Natural killer cell treated with Interleukin-12 subunit alpha and Interleukin-12 subunit beta and Interleukin-15 and Interleukin-18, amount 100 ng/mL, for 72 hours (primary cell): ENCODE measurements at places on chromosomes 16 and 17. TPM values are rescaled to one million over a fixed set of nuclear protein-coding genes. Genes with fewer than 3 reads are reported as not detected.
A peak's percentile ranks its signal among the peaks of the same experiment; 100 is the strongest.

GRCh38 chr17:33245183-33245582 lies 47.9 kb downstream of the ASIC2 start:
- DNase-seq = no peak

DNA sequence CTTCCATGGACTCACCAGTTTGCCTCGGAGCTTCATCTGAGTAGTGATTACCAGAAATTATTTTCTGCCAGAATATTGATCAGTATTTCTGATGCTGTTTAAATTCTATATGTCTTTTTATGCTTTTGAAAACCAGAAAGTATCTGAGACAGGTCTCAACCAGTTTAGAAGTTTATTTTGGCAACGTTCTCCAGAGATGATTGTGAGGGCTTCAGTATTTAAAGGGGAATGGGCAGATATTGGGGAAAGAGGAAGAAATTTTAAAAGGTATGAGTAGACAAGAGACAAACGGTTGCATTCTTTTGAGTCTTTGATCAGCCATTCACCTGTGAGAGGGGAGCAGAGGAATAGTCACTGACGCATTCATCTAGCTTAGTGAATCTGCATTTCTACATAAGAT lies 44.4 kb upstream of the ABCC11 start:
- DNase-seq = no peak

DNA sequence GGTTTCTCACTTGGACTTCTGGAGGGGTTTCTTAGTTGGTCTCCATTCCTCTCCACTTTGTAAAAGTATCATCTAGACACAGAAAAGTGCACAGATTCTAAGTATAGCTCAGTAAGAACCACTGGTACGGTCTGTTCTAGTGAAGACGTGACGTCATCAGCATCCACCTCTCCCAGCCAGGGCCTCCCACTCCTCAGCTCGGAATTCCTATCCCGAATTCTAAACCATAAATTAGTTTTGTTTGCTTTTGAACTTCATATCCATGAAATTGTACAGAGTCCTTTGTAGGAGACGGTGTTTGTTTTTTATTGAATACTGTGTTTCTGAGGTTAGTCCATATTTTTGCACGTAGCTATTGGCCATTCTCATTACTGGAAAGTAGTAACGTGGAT lies 25.5 kb downstream of the FOXK2 start:
- DNase-seq = no peak

The NPTX1 gene
- 0.92 TPM for total RNA-seq

The PTX4 gene
- not detected for total RNA-seq

The CES5A gene
- total RNA-seq = not detected

DNA sequence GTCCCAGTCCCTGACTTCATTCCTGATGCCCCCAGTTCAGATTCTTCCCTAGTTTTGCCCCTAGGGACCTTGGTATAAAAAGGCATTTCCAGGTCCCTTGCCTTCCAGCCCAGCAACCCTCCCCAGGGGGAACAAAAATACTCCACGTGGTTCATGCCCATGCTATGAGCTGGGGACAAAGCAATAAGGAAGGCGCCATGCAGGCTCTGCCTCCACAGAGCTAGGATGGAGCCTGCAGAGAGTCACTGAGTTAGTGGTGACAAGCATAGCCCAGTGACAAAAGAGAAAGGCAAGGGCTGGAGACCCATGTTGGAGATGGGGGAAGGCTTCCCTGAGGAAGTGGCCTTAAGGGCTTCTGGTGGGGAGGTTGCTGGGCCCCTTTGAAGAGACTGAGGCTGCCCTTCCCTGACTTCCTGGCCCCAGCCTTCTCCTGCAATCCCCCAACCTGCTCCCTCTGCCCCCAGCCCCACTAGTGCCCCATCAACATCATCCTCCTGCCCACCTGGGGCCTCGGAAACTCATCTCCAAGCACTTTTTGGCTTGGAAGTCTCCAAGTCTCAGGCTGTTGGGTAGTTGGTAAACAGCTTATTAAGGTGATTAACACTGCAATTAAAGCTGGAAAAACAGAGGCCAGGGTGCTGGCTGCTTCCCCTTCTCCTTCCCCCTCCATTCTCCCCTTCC lies 9.6 kb downstream of the DLX3 start:
- no peak for DNase-seq

GRCh38 chr16:65315081-65315780 lies 193.4 kb upstream of the CDH11 start:
- no peak for DNase-seq

GRCh38 chr17:28563475-28563874 lies 7.8 kb downstream of the PIGS start:
- no peak for DNase-seq

The EMP2 gene
- not detected for total RNA-seq

GRCh38 chr16:52407778-52408177 lies 139.2 kb downstream of the TOX3 start:
- DNase-seq = no peak

The KRTAP4-4 gene
- not detected for total RNA-seq

DNA sequence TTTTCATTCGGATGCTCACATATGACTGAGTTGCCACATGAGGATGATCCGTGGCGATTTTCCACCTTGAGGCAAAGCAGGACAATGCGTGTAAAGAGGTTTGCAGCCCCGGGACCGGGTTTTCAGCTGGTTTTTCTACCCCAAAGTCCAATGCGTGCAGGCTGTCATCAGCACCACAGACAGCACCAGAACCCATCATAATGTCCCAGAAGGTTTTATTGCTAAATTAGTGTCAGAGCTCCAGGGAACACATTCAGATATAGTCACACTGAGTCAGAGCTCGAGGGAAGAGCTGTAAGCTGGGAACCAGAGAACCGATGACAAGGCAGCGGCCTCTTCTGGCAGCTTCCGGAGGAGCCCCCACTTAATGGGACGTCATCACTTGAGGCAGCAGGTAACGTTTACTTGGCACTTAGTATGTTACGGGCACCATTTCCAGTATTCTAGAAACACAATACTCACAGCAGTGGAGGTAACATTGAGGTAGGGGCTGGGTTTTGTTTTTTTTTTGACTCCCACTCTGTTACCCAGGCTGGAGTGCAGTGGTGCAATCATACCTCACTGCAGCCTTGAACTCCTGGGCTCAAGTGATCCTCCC lies 8.9 kb upstream of the NAGPA start:
- DNase-seq = no peak

DNA sequence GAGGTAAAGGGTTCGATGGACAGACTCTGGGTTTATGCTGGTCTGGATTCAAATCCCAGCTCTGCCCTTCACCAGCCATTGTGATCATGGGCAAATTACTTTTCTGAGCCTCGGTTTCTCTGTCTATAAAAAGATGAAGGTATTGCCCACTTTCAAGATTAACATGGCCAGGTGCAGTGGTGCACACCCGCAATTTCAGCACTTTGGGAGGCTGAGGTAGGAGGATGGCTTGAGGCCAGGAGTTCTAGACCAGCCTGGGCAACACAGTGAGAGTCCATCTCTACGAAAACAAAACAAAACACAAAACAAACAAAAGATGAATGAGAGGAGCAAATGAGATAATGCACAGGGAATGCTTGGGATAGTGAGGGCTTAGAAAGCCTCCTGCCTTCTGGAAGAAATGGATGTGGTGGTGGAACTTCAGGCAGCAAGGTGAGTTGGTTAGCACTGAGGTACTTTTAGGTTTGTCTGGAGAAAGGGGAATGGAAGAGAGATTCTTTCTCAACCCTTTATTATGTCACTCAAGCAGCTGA lies 8.5 kb downstream of the ADGRG3 start:
- no peak for DNase-seq

- DNase-seq = no peak
Measured at GRCh38 chr17:44197980-44198720, 1.5 kb downstream of the ATXN7L3 start.

DNA sequence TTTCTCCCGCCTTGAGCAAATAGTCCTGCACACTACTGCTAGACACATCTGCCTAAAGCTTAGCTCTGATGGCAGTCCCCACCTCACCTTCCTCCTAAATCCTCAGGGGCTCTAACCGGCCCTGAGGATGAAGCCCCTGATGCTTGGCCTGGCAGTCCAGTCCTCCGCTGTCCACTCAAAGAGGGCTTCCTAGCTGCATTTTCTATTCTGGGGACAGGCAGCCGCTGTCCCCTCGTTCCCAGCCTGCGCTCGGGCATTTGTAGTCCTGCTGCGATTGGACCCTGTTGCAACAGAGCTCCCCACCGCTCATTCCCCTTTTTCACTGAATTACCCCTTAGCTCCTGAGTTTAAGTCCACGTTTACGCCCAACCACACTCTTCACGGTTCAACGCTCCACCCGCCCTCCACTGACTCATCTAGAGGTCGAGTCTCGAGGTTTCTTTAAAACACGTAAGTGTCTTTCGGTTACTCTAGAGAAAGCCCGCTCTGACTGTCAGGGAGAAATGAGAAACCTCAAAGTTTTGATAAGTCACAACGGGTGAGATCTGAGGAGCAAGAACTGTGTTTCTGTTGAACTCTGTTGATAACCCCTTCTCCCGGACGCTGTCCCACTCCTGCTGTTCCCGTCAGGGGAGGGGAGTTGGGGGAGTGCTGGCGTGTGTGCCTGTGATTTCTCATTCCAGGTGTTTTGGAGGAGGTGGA lies 4.5 kb downstream of the CCR7 start:
- DNase-seq = peak; percentile 92

The KRT33A gene
- not detected for total RNA-seq

DNA sequence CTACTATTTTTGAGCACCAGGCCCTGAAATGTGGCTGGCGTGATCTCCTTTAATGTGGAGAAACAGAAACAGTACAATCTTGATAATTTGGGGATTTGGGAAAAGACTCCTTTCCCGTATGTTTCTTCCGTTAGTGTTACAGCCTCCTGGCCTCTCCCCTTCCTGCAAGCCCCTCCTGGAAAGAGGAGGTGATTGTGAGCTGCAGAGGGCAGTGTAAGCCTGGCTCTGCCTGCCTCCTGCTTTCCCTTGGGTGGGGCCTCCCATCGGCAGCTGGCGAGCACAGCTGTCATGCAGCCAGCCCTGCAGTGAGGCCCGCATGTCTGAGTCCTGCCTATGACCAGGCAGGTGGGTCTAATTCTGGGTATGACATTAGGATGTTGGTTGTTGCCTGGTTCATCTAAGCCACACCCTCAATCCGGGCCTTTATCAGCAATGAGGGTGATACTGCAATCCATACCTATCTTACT lies 48.7 kb upstream of the WSB1 start:
- no peak for DNase-seq

The ACAP1 gene
- 240 TPM for total RNA-seq

The CNTD1 gene
- not detected for total RNA-seq

- no peak for DNase-seq
Measured at GRCh38 chr17:72176951-72177660, 56.3 kb downstream of the SOX9 start.

- no peak for DNase-seq
Measured at GRCh38 chr17:76479515-76480060, 12.2 kb downstream of the AANAT start.

DNA sequence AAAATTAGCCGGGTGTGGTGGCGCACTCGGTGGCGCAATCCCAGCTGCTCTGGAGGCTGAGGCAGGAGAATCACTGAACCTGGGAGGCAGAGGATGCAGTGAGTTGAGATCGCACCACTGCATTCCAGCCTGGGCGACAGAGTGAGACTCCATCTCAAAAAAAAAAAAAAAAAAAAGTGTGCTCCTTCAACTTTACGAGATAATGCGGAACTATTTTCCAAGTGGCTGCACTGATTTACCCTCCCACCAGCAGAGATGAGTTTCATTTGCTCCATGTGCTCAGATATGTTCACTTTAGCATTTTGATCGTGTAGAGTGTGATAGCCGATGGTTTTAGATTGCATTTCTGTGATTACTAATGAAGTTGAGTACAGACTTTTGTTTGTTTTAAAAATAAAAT lies 20.0 kb upstream of the LASP1NB start:
- peak; percentile 1 for DNase-seq

The CCL13 gene
- not detected for total RNA-seq

DNA sequence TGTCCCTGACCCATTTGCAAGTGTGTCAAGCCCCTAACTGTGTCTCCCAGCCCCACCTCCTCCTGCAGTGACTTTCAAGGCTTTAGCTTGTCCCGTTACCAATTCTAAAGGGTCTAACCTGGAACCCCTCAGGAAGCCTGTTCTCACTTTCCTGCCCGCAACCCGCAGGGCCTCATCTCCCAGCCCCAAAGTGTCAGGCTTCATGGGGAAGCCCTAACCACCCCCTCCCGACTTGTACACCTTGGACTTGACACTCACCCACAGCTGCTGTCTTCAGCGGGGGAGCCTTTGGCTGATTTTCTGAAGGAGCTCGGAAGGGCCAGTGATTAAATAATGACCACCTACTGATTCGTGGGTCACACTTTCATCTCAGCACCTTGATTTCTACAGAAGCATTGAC lies 33.1 kb downstream of the NLRC5 start:
- DNase-seq = peak; percentile 51

The CORO6 gene
- total RNA-seq = 10.2 TPM

- DNase-seq = no peak
Measured at GRCh38 chr17:1779571-1780131, 17.8 kb downstream of the SERPINF1 start.

DNA sequence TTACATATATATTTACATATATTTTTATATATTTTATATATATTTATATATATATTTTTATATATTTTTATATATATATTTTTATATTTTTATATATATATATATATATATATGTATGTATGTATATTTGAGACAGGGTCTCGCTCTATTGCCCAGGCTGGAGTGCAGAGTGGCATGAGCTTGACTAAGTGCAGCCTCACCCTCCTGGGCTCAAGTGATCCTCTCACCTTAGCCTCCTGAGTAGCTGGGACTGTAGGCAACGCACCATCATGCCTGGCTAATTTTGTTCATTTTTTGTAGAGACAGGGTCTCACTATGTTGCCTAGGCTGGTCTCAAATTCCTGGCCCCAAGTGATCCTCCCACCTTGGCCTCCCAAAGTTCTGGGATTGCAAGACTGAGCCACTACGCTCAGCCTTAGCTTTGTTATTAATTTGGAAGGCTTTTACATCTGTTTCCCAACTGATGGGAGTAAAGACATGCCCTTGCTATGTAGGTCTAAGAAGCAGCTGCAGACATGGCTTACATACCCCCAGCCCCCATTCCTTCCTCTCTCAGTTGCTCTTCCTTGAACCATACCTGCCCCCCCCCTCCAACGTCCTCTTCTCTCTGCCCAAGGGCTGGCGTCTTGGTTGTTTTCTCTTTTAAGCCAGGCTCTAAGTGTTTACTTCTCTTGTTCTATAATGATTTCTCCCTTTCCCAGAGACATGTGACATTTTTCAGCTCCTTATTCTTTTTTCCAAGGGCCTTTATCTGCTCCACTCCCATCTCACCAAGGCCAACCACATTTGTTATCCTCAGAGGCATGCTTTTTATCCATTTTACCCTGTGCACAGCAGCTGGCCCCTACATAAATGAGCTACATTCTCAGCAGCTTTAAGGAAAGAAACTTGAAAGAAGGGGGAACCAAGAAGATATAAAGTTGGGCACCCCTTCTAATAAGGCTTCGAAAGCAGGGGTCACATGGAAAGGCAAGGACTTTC lies 64.2 kb upstream of the ATF7IP2 start:
- DNase-seq = no peak

The TAC4 gene
- not detected for total RNA-seq

- DNase-seq = no peak
Measured at GRCh38 chr16:62408760-62409159, 372.5 kb upstream of the CDH8 start.

The TP53TG3 gene
- total RNA-seq = not detected

GRCh38 chr16:86259499-86259898 lies 250.8 kb upstream of the FOXF1 start:
- DNase-seq = no peak

GRCh38 chr16:86227041-86227440 lies 283.3 kb upstream of the FOXF1 start:
- DNase-seq = no peak

- no peak for DNase-seq
Measured at GRCh38 chr16:53031323-53031942, 21.3 kb downstream of the CHD9NB start.

The LGALS9 gene
- total RNA-seq = 19.9 TPM
